Activated B cell treated with CpG ODN at 0.5 μM for 24 hours (primary cell): ENCODE measurements at places on chromosomes 11 and 22. TPM values are rescaled to one million over a fixed set of nuclear protein-coding genes. Genes with fewer than 3 reads are reported as not detected.

TOP3B gene
- 60.4 and 83.4 TPM in 2 replicates for total RNA-seq

FOLH1 gene
- total RNA-seq: not detected in 2 replicates

SMC1B gene
- total RNA-seq: 0.13 TPM in 1 of 2 replicates, not detected in the other

KCNE3 gene
- total RNA-seq: not detected in 2 replicates

OR2AG1 gene
- total RNA-seq: not detected in 2 replicates

DNA sequence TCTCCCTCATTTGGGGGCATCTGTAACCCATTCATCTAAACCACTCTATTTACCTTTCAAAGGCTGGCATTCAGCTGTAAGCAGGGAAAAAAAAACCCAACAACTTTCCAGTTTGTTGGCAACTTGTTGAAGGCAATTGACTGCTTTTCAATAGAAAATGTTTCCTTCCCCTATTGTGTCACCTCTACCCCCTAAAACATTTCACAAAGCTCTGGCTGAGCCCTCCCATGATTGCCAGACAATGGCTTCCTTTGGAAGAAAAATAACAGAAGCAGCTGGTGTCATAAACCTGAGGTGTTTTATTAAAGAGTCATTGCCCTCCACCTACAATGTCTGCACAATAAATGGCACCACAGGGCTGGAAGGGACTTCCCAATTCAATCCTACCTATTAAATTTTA is 22.1 kb upstream of the PSMA1 start:
- DNase-seq: no peak
- H3K36me3 ChIP-seq: no peaks in the 10 kb centered on the region
- H3K4me3 ChIP-seq: no peak overlapping the region
- peaks cover 7% of the 10 kb centered on the region for H3K4me1 ChIP-seq
- H3K27me3 ChIP-seq: peaks cover 2% of the 10 kb centered on the region

DNA sequence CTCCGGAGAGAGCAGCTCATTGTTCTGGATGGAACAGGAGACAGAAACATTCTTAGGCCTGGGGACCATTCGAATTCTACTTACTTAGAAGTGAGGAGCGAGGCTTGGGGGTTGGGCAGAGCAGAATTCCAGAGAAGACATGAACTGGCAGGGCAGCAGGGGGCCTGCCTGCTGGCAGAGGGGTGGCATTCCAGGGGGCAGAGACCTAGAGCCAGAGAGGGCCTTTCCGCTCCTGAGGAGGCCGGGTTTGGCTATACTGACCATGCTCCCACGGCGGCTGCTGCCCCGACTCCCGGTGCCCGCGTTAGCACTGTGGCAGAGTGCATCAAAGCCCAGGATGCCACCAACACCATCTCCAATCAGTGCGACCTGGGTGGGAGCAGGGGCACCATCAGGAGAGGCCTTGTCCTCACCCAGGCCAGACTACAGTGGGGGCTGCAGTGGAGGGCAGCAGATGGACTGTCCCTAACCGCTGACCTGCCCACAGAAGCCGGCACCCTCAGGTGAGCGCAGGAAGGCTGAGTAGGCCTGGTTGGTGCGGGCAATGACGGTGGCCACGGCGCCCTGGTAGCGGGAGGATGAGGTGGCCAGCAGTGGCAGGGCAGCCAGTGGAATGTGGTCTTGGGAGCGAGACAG is 7.4 kb downstream of the PITPNM1 start:
- H3K27ac ChIP-seq: no peak overlapping the region
- no peak for DNase-seq
- H3K4me1 ChIP-seq: peaks cover 7% of the 10 kb centered on the region
- H3K27me3 ChIP-seq: no peaks in the 10 kb centered on the region
- H3K36me3 ChIP-seq: peaks cover 80% of the 10 kb centered on the region

DNA sequence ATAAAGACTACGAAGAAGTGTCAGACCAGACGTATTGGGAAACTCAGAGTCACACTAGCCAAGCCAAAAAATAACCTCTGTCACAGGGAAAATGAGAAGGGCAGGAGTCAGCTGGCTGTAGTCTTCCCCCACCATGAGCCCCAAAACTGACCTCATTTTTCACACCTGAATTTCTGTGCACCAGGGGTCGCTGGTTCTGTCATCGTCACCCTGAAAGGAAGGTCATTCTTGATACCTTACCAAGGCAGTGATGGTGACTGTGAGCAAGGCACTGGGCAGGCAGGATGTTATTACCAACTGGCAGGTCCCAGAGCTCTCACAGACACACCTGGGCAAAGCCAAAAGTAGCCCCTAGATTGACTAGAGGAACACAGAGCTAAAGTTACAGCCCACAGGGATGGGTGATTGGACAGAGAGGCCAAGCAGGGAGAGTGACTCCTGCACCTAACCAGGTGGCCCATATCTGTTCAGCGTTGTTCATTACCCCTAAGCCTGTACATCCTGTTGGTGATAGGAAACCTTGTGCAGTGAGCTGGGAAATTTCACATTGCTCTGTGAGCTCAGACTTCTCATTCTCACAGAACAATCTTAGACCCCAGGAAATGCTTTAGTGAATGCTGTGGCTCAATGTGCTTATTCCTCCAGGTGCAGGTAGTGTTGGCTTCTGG is 32.3 kb upstream of the OR56A1 start:
- no peak overlapping the region for H3K27ac ChIP-seq
- no peaks in the 10 kb centered on the region for H3K4me1 ChIP-seq
- H3K27me3 ChIP-seq: no peaks in the 10 kb centered on the region
- no peak overlapping the region for H3K4me3 ChIP-seq
- no peaks in the 10 kb centered on the region for H3K36me3 ChIP-seq

GRCh38 chr22:45208993-45209838 is 31.5 kb downstream of the KIAA0930 start:
- peaks cover 58% of the 10 kb centered on the region for H3K36me3 ChIP-seq
- H3K4me3 ChIP-seq: no peak overlapping the region
- DNase-seq: no peak
- no peak overlapping the region for H3K27ac ChIP-seq

DNA sequence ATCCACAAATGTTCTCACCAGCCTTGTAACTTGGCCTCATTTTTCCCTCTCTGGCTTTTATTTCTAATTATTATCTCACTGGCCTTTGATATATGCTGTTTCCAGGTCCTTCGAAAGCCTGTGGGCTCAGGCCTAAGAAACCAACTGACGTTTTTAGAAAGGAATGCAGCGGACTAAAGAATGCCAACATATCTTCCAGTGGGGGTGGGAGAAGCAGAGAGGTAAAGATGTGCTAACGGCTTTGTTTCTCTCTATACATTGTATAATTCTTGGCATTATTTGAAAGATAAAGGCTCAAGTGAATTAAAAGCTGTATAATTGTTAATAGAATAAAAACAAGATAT is 28.2 kb downstream of the OR6Q1 start:
- H3K4me3 ChIP-seq: no peak overlapping the region
- no peaks in the 10 kb centered on the region for H3K4me1 ChIP-seq
- no peak overlapping the region for H3K27ac ChIP-seq
- H3K36me3 ChIP-seq: no peaks in the 10 kb centered on the region

GRCh38 chr11:33690290-33691065 is 10.1 kb downstream of the C11orf91 start:
- H3K36me3 ChIP-seq: no peaks in the 10 kb centered on the region
- H3K27ac ChIP-seq: no peak overlapping the region
- H3K27me3 ChIP-seq: peaks cover 8% of the 10 kb centered on the region
- no peaks in the 10 kb centered on the region for H3K4me1 ChIP-seq

DNA sequence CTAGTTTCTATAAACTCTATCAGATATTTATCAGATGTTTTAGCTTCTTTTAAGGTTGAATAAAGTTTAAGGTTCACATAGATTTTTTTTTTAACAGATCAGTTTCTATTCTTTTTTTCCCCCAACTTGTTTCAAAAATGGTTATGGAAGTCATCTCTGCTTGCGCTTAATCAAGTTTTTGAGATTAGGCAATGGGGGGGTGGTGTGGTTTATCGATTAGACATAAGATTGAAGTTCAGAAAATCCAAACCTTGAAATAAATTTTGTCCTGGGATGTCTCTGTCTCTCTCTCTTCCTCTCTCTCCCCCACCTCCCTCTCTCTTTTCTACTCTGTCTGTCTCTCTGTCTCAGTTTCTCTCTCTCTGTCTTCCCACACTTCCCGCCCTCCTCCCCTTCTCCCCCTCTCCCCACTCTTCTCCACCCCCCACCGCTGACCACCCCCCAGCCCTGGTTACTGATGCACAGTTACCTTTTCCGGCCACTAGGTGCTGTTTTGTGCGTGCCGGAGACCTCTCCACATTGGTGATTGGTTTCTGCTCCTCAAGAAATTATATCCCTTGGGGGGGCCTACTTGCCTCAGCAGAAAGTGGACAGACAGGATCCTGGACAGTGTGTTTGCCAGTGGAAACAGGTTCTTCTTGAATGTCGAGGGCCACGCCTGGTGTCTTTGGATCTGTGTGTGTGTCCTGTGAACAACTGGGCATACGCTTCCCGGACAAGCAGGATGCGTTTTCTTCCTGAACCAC is 29.7 kb upstream of the ANO1 start:
- no peak overlapping the region for H3K4me3 ChIP-seq
- H3K36me3 ChIP-seq: no peaks in the 10 kb centered on the region
- H3K27me3 ChIP-seq: peaks cover 22% of the 10 kb centered on the region
- no peaks in the 10 kb centered on the region for H3K4me1 ChIP-seq
- no peak for DNase-seq

- H3K4me3 ChIP-seq: no peak overlapping the region
- H3K27ac ChIP-seq: no peak overlapping the region
- no peak for DNase-seq
Observed at GRCh38 chr11:9899676-9900075, 235.8 kb downstream of the SWAP70 start.

DNA sequence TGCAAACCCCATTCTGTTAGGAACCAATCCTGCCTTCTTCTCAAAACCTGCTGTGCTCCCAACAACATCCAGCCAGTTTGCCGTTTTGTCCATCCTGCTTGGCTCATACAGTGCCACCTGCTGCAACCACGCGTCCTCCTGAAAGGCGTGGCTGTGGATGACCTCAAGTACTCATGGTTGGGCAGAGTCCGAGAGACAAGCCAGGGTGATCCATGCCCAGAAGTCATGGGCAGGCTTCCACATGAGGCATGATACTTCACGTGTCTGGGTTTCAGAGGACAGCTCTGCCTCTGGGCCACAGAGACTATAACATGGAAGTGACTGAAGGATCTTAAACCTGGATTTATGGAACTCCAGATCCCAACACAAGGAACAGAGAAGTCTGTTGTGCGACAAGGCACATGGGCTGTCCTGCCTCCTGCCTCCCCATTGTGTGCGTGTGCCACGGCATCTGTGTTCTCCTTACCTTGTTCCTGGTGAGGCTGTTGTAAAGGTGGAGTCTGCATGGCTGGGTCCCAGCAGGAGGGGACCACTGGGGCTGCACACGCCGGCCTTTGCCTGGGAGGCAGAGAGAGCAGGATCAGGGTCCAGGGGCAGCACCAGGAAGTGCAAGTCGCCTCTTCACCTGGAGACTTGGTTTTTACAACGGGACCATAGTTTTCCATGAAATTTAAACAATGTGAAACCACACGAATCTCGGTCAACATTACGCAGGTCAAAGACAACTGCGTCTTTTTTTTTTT is 15.4 kb downstream of the CARS1 start:
- peaks cover 92% of the 10 kb centered on the region for H3K36me3 ChIP-seq
- peaks cover 8% of the 10 kb centered on the region for H3K4me1 ChIP-seq
- H3K27me3 ChIP-seq: no peaks in the 10 kb centered on the region
- H3K4me3 ChIP-seq: no peak overlapping the region

- no peaks in the 10 kb centered on the region for H3K4me1 ChIP-seq
- H3K4me3 ChIP-seq: no peak overlapping the region
- DNase-seq: no peak
- no peaks in the 10 kb centered on the region for H3K36me3 ChIP-seq
Observed at GRCh38 chr11:118672846-118673245, 6.6 kb downstream of the TREH start.

- H3K27me3 ChIP-seq: peaks cover 4% of the 10 kb centered on the region
- no peak for DNase-seq
- H3K4me1 ChIP-seq: no peaks in the 10 kb centered on the region
Observed at GRCh38 chr22:32617271-32617670, 142.7 kb downstream of the FBXO7 start.

DNA sequence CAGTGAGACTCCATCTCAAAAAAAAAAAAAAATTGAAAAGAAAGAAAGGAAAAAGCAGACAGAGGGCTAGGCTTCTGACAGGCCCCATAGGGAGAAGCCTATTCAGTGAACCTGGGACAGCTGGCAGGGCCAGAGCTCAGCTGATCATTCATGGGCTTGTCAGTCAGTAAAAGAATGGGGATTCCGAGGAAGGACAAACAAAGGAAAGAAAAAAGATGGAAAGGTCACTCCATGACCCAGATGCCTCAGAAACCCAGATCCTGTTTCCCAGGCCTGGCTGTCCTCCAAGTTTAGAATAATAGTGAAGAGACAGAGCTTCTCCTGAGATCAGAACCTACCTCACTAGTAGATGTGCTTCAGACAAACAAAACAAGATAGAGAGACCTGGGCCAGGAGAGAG is 34.3 kb upstream of the ASPHD2 start:
- H3K27ac ChIP-seq: no peak overlapping the region
- H3K36me3 ChIP-seq: no peaks in the 10 kb centered on the region
- DNase-seq: no peak
- no peak overlapping the region for H3K4me3 ChIP-seq
- H3K27me3 ChIP-seq: peaks cover 10% of the 10 kb centered on the region
- no peaks in the 10 kb centered on the region for H3K4me1 ChIP-seq

DNA sequence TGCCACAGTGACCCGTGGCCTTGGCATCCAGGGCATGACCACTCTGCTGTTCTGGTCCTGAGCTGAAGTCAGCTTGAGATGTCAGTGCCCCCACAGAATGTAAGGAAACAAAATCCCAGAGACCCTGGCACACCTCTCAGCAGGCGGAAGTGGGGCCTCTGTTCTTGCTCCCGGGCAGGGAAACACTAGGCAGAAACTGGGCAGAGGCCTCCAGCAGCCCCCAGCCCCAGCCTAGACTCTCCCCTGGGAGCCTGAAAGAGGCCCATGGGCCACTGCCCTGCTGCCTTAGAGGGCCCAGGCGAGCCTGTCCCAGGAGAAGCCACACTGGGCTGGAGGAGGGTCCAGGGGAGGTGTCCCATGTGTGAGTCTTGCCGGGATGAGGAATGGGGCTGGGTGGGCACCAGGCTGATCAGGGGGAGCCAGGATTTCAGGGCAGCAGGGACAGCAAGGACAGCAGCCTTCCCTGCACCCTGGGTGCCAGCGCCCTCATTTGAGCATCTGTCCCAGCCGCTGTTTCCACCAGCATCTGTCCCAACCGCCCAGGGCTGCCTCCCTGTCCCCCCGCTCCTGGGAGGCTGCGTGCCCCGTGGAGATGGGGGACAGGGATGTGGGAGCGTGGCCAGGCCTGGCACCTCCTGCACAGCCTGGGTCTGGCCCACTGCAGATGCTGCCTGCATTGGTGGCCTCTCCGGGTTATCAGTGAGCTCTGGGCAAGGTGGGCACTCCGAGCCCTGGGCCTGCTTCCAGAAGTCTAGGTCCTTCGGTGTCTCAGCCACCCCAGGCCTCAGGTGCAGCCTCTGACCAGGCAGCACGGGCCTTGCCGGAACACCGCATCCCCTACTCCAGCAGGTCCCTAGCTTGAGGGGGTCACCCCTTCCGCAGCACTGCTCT is 1072.4 kb downstream of the BRD1 start:
- no peak overlapping the region for H3K4me3 ChIP-seq
- H3K27ac ChIP-seq: no peak overlapping the region
- no peaks in the 10 kb centered on the region for H3K4me1 ChIP-seq
- no peaks in the 10 kb centered on the region for H3K36me3 ChIP-seq
